Fibroblast of skin of right biceps (primary cell): ENCODE measurements at places on chromosomes 6 and 20.
A peak's percentile ranks its signal among the peaks of the same experiment; 100 is the strongest.

DNA sequence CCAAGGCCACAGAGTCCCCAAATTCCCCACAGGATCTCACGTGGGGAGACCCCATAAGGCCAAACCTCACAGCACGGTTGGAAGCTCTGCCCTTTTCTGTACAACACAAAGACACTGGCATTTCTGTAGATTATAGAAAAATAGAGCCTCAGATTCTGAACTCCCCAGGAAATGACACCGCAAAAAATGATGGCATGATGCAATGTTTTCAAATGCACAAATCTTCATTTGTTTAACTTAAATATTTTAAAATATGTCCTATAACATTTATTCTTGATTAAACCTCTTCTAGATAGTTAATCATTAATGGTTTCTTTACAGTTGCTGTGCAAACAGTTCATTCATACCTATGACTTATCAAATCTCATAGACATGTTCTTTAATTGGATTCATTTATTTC is 33.8 kb downstream of the SIM1 start:
- DNase-seq = no peak

DNA sequence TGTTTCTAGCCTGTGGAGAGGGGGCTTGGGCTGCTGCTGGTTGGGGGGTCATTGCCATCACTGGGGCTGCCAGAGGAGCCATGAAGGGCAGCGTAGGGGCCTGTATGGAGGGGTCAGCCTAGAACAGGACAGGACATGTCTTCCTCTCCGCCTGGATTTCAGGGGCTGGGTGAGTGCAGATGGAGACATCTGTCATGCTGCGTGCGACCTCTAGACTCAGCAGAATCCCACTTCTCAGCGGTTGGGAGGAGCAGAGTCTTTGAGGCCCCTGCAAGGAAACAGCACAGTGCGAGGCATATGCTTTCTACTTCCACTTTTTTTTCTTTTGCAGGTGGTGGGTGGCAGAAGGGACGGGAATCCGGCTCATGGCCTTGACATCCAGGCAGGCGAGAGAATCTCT is 67.9 kb downstream of the EZR start:
- DNase-seq = no peak

- peak; percentile 3 for DNase-seq
Measured at GRCh38 chr6:121351916-121352315, 17.6 kb upstream of the TBC1D32 start.

- peak; percentile 57 for DNase-seq
Measured at GRCh38 chr6:148548065-148548748, 198.6 kb upstream of the UST start.

GRCh38 chr6:90612313-90612680 is 25.4 kb upstream of the MAP3K7 start:
- DNase-seq = no peak

DNA sequence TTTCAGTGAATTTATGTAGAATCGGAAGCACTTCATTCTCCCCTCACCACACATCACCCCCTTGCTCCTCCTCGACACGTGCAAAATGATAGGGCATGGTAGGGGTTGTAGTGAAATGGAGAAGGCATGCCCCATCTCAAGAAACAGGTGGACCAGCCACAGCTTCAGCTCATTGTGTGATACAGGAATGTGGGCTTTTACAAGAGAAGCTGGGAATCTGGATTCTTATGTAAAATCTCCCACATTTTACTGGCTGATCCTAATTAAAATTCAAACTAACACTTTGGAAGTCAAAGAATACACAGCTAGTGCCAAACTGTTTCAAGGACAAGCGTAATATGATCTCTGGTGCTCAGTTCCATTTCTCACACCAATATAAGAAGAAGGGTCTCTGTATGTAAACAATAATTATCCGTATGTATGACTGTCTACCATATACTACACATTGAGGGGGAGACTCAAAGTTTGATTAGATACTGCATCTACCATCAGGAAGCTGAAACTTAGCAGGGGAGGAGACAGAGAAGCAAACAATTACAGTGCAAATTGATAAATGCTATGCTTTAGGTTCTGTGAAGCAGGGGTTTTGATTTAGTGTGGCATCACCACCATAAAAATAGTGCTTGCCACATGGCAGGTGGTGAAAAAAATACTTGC is 24.3 kb upstream of the KIAA0408 start:
- DNase-seq = no peak

- DNase-seq = peak; percentile 74
Measured at GRCh38 chr6:35727231-35727934, 9.4 kb upstream of the ARMC12 start.

DNA sequence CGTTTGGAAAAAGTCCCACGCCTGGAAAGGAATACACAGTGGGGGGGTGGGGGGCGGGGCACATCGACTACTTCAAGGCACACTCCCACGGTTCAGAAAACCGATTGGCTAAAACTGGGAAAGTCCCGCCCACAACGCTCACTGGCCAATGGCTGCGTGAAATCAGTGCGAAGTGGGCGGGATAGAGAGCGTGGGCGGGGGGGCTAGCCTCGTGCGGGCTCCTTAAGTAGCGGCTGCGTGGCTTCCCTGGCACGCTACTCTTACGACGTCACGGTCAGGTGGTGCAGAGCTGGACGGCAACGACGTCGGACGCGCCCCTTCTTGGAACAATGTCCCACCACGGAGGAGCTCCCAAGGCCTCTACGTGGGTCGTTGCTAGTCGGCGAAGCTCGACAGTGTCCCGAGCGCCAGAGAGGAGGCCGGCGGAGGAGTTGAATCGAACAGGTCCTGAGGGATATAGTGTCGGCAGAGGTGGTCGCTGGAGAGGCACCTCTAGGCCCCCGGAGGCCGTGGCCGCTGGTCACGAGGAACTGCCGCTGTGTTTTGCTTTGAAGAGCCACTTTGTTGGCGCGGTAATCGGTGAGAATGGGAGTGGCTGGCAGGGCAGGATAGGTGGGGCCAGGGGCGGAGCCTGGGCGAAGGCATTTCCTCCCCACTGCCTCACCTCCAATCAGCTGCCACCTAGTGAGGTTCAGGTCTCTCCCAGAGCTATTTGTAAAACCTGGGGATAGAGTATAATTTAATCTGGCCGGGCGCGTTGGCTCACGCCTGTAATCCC is at the start of gene DDX43:
TSS of gene DDX43 (plus strand) at position 252 of the 778 bp plus-strand sequence. CDS start at position 330, 78 bp downstream.
- peak; percentile 51 for DNase-seq

DNA sequence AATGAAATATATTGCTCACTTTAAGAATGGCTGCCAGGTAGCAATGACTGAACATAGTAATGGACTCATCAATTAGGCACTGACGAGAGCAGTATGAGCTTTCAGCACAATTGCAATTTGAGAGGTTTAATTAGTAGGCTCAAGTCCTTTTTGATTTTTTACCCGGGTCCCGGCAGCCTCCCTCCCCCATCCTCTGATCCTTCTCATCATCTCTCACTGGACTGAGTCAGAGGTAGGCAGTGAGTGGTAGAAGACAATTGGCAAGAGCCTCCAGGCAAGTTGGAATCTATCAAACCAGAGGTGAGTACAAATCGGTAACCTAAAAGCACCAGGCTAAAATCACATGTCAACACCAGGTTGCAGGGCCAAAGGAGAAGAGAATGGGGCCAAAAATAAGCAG is 107.9 kb downstream of the DCDC2 start:
- no peak for DNase-seq

GRCh38 chr6:170058878-170059485 is 231.9 kb downstream of the DLL1 start:
- no peak for DNase-seq

GRCh38 chr6:158646023-158646910 is 1.7 kb upstream of the DYNLT1 start:
- DNase-seq = peak; percentile 16

DNA sequence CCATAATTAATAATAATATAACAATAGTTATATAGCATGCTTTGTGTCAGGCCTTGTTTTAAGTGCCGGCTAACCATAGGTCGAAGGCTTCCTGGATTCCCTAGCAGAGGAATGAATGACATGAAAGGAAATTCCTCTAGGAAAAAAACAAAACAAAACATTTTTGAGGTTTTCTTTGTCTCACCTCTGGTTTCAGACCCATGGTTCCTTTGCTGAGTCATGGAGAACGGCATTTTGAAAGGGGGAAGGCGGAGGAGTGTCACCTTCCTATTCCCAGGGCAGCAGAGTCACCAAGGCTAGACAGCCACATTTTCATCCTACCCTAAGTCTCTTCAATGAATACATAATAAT is 25.3 kb upstream of the CCND3 start:
- DNase-seq = peak; percentile 65

- no peak for DNase-seq
Measured at GRCh38 chr6:129980821-129981220, 37.6 kb upstream of the L3MBTL3 start.

GRCh38 chr6:106533054-106533453 is 96.2 kb downstream of the RTN4IP1 start:
- no peak for DNase-seq

GRCh38 chr6:153727885-153728284 is 311.2 kb upstream of the OPRM1 start:
- no peak for DNase-seq

GRCh38 chr6:155782739-155783459 is 327.3 kb upstream of the NOX3 start:
- DNase-seq = peak; percentile 82

- DNase-seq = no peak
Measured at GRCh38 chr6:39263303-39264037, 34.2 kb upstream of the KCNK5 start.

- DNase-seq = no peak
Measured at GRCh38 chr20:32216179-32217142, 8.8 kb downstream of the POFUT1 start.

DNA sequence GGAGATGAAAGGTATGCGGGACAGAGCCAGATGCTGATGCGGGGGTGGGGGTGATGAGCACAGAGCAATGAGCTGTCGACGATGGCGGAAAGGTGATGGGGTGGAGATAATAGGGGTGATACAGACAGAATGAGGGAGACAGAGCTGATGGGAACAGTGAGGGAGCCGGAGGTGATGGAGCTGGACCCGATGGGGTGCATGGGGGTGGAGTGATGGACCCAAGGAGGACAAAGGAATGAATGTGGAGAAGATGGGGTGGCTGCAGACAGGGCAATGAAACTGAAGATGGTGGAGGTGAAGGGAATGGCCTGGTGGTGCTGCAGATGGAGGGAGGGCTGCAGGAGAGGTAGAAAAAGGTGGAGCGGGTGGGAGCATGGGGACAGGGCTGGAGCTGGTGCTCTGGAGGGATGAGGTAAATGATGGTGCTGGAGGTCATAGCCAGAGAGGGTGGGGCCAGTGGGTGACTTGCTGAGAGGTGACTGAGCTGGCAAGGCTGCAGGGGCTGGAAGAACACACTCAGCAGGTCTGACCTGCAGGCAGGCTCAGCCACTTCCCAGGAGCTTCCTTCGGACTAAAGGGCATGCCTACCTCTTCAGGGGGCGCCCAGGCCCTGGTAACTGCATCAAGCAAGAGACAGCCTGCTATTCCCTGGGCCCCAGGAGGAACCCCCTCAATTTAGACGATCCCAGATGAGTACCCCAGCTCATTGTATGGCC is 6.0 kb upstream of the FOXS1 start:
- no peak for DNase-seq

DNA sequence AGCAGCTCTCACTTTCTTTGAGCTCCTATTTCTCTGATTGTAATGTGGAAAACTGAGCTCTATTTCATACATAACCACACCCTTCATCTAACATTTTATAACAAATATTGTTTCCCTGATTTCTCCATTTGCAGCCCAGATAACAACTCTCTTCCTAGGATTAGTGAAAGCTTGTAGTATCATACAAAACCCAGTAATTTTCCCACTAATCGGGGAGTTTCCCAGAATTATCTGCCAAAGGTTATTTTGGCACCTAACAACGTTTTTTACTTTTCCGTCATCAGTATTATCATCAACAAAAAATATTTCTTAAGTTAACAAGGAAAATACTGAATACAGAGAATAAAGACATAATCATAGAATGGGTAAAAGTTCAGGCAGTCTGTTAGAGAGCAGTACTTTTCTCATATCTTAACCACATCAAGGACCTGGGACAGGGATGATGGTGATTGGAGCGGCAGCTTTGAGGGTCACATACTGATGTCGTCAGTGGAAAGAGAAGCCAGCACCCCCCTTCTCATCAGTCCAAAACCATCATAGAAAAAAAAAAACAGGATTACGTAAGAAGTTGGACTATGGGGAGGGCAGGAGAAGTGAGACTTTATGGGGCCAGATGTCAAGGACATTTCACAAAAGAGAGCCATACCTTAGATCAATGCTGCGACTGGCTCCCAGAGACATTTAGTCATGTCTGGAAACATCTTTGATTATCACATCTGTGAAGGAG is 166.1 kb upstream of the TNFAIP3 start:
- no peak for DNase-seq

GRCh38 chr6:39243809-39244208 is 14.5 kb upstream of the KCNK5 start:
- no peak for DNase-seq

GRCh38 chr6:31717499-31718222 is 2.5 kb downstream of the LY6G6D start:
- no peak for DNase-seq

GRCh38 chr6:140079328-140079727 is 704.9 kb upstream of the CITED2 start:
- peak; percentile 78 for DNase-seq

DNA sequence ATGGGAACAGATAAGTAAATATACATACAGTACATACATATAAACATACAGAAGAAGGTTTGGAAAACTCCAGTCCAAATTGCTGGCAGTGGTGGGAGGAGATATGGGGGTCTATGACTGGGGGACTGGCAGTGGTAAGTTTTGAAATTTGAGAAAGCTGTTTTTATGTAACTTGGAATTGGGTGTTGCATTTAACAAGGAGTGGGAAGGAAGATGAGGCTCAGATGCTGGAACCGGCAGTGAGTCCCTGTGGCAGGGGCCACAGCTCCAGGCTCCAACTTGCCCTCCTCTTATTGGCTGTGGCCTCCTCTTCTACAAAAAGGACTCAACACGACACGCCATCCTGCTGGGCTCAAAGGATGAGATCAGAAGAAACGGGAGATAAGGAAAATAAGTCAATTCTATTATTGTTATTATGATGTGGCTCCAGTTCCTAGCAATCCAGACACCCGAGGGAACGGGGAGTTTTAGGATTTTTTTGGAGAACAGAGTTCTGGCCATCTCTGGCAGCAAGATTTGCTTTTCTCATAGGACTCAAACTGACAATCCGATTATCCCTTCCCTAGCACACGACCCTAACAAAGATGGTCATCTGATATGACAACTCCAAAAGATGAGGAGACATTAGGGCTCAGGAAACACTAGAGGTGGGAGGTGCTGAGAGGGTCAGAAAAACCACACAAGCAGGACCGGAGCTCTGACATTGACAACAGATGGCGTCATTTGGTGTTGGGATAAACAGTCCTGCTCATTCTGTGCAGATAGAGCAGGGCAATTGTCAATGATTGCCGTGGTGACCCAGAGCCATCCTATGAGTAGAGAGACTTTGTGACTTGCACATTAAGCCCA is 6.0 kb upstream of the TGM2 start:
- DNase-seq = peak; percentile 22

DNA sequence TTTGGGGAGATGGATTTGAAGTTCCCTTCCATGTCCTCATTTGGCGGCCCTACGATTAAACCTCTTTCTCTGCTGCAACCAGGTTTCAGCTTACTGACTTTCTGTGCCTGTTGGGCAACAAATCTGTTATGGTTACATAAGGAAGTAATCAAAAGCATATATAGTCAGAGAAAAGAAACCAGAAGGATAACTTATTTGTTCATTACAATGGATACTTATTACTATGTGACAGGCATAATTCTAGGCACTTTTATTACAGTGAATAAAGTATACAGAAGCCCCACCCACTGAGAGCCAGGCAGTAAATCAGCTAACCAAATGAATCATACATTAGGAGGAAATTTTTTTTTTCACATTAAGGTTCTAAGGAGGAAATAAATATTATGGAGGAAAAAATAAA is 9.6 kb upstream of the TRIM31 start:
- DNase-seq = no peak
